Breast epithelium (tissue), 4 donors: ENCODE measurements at places on chromosomes 4 and X.

- DNase-seq, result no peak
Measured at GRCh38 chr4:186069729-186070128, 773 bp downstream of the TLR3 start.

DNA sequence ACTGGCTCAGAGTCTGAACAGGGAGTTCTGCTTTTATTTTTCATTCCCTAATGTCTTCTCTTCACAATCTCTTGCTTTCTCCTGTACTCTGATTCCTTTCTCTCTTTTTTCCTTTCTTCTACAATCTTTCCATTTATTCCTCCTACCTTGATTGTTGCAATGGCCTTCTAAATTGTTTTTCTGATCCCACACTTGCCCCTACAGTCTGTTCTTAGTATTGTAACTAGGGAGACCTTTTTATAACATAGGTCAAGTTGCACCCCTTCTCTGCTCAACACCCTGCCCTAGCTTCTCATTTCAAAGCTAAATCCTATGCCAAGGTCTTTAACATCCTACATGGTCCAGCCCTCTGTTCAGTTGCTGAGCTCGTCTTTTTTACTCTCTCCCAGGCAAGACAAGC is 277.9 kb downstream of the GBA3 start:
- no peak for DNase-seq

DNA sequence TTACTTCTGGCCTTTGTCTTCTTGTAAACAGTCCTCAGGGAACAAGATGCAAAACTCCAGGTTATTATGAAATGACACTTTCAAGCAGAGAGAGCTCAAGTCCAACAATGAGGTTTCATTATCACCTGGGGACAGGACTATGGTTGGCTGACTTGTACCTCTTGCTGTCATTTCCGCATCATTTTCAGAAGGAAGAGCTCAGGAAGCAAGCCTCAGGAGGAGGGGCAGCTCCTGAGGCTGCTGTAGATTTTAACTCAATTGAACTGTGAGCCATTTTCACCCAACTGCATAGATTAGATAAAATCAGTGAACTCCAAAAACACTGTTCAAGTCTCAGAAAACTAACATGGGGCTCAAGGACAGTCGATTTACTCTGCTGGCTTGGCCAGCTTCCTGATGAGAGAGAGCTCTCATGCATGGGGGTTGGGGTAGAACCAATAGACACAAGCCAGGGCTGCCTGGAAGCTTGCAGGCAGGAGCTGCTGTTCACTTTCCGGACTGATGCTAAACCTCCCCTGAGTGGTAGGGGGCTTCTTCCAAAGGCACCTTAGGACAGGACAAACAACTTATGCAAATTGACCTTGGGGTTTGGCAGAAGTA is 23.6 kb downstream of the TMEM255A start:
- no peak for DNase-seq

DNA sequence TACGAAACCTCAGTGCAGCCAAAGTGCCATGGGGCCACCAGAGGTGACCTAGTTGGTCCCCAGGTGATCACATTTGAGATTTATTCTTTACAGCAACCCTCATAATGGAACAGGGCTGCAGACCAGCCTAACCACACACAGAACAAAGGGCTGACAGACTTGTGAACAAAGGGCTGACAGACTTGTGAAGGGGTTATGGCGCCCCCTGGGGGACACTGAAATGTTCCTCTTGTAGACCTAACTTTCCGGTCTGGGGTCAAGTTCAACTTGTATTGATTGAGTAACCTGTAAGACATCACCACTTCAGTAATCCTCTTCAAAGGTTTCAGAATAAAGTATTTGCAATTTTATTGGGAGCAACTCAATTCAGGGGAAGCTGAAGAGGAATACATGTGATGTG is 175.9 kb upstream of the RPS6KA3 start:
- DNase-seq, result peak; percentile 46

DNA sequence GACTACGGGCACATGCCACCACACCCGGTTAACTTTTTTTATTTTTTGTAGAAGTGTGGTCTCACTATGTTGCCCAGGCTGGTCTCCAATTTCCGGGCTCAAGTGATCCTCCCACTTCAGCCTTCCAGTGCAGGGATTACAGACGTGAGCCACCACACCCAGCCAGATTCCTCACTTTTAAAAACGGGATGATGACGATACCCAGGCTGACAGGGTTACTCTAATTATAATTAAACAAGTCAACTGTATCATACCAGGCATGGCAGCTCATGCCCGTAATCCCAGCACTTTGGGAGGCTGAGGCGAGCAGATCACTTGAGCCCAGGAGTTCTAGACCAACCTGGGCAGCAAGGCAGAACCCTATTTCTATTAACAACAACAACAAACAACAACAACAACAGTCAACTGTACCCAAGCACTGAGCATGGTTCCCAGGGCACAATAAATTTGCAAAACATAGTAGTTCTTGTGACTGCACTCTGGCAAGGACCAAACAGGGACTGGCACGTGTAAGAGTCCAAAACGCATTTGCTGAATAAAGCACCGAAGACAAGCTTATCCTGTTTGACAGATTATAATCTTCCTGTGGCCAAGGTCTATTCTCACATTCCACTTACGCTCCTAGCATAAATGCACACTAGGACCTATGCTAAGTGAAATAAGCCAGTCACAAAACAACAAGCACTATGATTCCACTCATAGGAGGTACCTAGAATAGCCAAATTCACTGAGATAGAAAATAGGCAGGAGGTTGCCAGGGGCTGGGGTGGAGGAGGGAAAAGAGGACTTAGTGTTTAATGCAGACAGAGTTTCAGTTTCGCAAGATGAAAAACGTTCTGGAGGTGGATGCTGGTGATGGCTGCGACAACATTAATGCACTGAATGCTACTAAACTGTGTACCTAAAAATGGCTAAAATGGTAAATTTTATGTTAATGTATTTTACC is 77.5 kb downstream of the IRF2 start:
- no peak for DNase-seq

DNA sequence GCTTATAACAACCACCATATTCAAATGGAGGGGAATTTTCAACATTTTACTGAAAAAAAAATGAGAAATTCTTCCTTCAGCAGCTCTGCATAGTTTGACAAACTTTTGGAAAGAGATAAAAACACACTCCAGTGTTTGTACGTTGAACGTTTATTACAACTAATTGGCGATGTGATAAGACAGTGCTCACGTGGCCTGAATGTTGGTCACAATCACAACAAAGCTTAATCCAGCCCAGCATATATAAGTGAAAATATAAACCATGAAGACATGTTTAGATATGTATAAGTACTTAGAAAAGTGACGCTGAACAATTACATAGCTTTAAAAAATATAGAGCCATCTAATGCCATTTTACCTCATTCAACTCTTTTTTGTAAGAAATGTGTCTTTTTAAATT is 28.7 kb downstream of the AP1S2 start:
- no peak for DNase-seq

- DNase-seq, result no peak
Measured at GRCh38 chr4:17347445-17347844, 164.4 kb downstream of the QDPR start.

GRCh38 chr4:165301833-165302232 is 25.6 kb upstream of the MSMO1 start:
- DNase-seq, result no peak

DNA sequence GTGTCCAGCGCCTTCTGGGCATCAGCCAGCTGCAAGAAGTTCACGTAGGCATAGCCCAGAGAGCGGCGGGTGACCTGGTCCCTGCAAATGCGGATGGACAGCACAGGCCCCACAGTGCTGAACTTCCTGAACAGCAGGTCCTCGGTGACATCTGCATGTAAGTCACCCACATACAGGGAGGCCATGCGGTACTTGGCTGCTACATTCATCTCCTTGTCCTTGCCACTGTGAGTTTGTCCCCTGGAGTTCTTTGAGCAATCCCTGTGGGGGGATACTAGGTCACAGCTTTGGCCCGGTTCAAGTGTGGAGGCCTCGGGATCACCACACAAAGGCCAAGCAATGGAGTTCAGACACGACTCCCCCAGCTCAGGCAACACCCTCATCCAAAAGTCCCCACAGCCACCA is 776 bp downstream of the PABPC4L start:
- DNase-seq, result no peak

GRCh38 chrX:118528071-118528737 is 32.6 kb downstream of the DOCK11 start:
- no peak for DNase-seq

GRCh38 chr4:186132577-186133242 is 28.2 kb downstream of the FAM149A start:
- DNase-seq, result no peak

DNA sequence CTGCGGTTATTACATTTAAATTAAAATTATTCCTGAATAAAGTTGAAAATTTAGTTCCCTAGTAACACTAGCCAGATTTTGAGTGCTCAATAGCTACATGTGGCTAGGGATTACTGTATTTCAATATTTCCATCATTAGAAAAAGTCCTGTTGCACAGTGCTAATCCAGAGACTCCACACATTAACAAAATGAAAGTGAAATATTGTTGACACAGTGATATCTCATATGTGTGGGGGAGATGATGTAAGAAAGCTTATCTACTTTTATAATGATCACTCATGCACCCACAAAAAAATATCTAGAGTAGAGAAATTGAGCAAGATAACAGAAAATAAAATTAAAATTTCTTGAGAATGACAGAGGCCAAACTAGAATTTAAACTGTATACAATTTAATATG is 74.9 kb downstream of the MAGEB10 start:
- no peak for DNase-seq

- no peak for DNase-seq
Measured at GRCh38 chr4:16083241-16084191, at the start of gene PROM1. PROM1 (minus strand) TSS chr4:16084023; CDS start chr4:16075906, 8,117 bp downstream.

DNA sequence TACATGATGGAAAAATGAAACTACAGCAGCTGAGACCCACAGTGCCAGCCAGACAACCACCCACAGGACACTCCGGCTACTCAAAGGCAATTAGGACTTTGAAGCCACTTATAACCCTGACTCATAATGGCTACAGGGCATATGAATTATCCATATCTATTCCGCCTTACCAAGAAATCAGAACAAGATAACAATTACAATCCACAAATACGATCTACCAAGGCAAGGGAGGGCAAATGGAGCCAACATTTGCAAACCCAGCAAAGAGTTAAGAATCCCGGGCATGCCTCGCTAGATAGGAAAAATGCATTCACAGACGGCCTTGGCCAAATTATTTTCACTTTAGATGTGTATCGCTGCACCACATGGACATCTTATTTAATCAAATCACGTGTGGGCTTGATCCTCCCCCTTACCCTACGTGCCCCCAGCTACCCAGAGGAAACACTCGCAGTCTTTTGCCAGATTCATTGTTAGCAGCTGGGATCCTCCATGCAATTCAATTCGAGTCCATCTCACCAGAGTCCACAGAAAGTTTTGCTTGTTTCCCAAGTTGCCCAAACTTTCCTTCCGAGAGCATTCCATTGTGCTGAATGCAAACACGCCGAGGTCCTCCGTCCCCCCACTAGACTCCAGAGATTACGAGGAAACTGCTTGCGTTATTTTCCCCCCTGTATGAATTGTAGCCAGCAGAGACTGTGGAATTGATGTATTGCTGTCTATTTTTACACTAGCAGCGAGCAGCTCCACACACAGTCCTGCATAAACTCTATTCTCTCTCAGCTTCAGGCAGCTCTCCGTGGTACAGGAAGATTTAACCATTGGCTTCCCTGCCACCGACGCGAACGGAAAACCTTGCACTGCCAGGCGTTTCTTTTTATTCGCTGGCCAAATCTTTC is 1.2 kb downstream of the PPARGC1A start:
- no peak for DNase-seq
